ENCODE measurements at places on chromosomes 16 and 17.

DNA sequence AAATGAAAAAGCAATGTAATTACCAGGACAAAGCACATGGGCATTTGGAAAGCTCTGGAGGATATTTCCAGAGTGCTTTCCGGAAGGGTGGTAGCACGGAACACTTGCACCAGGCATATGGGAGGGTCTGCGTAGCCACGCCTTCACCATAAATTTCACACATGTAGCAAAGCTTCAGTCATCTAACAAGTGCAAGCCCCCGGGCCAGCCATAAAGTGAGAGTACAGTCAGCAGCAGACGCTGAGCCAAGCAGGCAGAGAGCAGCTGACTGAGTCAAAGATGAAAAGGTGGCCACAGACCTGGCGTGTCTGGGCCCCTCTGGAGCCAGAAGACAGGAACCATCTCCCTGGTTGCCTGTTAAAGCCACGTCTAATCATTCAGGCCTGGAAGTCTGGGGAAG, 130.6 kb downstream of the SEC14L1 start:
- no peak for DNase-seq

- no peak for DNase-seq
Observed at GRCh38 chr17:38605411-38605840, 326 bp downstream of the SRCIN1 start.

- DNase-seq: no peak
Observed at GRCh38 chr17:78434455-78435329, 56.2 kb downstream of the PGS1 start.

DNA sequence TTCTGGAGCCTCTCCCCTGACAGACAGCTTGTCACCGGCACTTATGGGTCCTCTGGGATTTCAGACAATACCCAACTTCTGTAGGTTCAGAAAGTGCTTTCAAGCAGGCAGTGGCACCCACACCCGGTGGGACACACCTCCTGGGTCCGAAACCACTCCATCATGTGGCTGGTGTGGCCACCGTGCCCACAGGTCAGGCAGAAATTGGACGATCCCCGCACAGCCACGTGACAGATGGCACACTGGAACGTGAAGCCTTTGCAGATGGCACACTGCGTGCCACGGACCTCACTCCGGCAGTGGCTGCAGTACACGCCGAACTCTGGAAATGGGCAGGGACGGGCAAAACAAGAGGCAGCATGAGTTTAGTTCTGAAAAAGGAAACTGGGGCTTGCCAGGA, 99.5 kb upstream of the FA2H start:
- no peak for DNase-seq

GRCh38 chr17:39450051-39450450, 1.0 kb downstream of the MED1 start:
- no peak for DNase-seq

DNA sequence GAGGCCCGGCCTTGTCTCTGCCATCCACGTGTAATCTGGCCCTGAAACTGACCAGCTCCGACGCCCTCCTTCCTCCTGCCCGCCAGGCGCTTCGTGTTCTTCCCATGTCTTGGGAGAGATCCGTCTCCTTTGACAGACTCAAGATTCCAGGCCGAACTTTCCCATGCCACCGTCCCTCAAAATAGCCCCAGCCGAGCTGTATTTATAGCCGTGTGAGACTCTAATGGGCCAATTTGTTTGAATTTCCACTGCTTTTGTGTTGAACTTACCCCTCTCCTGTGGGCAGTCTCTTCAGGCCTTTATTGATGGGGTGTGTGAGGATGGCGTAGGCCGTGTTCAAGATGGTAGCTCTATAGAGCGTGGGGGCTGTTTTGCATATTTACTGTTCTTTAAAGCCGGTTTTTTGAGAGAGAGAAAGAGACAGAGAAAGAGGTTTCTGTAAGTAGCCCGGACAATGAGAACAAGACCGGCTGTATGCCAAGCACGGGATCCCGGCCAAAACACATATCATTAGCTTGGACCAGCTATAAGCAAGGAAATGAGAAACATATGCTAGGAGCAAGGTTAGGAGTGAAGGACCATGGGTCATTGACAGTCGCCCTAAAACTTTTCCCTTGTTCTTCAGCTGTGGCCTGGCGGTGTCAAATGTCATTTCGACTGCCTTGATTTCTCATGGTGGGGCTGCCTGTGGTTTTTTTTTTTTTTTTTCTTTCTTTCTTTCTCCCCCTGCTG, 124.5 kb upstream of the ZFHX3 start:
- no peak for DNase-seq

DNA sequence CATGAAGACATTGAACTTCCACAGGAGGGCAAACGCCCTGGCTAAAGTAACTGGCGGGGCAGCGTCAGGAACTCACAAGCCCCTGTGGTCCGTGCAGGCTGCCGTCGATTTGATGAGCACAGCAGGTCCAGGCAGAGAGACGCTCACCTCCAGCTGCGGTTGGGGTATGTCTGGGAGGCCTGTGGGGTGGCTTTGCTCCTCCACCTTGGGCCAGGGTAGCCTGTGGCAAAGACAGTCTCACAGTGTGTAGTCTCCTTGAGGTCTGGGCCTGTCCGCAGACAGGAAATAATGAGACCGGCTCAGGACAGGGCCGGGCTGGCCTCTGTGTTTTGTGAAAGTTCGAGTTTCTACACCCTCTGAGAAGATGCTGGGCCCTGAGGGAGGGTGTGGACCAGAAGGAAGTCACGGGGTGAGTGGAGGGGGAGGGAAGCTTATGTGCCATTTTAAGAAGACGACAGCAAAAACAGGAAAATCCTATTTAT, 103.3 kb downstream of the METRNL start:
- no peak for DNase-seq

GRCh38 chr17:76543826-76544545, 4.1 kb downstream of the PRCD start:
- DNase-seq: no peak

- DNase-seq: no peak
Observed at GRCh38 chr17:53837131-53837530, 14.4 kb downstream of the KIF2B start.

GRCh38 chr16:11004351-11004750, 60.0 kb downstream of the CLEC16A start:
- DNase-seq: no peak

- no peak for DNase-seq
Observed at GRCh38 chr16:89571636-89572035, 3.9 kb upstream of the CPNE7 start.

- DNase-seq: no peak
Observed at GRCh38 chr16:3980253-3981111, 100.0 kb upstream of the CREBBP start.

- DNase-seq: no peak
Observed at GRCh38 chr16:55136356-55137150, 187.4 kb upstream of the IRX6 start.

DNA sequence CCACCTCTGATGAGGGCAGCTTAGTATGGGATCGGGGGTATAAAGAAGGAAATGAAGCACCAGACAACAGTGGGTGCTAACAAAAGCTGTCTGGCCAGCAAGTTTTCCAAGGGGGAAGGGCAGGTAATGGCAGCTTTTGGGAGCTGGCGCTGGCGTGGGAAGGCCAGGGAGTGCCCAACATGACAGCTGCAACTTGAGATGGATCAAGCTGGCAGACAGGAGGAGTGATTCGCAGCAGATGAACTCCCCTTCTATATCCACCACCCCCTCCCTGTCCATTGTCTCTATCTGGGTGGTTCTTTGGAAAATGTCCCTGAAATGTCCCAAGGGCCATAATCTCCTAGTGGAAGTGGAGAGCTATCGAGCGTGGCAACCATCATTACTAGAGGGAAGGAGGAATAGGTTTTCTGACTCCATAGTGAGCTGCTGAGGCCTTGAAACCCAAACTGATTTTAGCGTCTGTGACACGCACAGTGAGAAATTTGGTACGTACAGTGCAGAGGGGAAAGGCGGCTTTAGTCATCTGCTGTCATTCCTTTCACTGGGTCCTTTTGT, 4.8 kb upstream of the INPP5K start:
- DNase-seq: no peak

DNA sequence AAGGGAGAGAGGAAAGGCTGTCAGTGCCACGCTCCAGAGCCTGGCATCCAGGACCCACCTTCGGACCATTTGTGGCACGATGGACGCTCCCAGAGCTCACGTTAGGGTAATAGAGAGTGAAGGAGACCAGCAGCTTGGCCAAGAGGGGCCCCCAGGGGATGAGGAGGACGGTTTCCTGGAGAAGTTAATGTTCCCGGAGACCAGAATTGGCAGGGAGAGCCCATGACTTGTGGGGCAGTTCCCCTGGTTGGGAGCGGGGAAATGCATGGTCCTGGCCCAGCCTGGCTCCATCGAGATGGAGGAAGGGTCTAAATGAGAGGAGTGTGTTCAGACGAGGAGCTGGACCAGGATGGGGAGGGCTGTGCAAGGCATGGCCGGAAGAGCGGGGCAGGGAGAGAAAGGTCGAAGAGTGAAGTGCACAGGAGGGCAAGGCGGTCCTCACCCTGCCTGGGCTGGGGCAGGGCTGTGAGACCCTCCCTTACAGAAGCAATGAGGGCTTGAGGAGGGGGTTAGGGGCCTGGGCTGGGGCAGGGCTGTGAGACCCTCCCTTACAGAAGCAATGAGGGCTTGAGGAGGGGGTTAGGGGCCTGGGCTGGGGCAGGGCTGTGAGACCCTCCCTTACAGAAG, 2.9 kb upstream of the HIC1 start:
- no peak for DNase-seq

DNA sequence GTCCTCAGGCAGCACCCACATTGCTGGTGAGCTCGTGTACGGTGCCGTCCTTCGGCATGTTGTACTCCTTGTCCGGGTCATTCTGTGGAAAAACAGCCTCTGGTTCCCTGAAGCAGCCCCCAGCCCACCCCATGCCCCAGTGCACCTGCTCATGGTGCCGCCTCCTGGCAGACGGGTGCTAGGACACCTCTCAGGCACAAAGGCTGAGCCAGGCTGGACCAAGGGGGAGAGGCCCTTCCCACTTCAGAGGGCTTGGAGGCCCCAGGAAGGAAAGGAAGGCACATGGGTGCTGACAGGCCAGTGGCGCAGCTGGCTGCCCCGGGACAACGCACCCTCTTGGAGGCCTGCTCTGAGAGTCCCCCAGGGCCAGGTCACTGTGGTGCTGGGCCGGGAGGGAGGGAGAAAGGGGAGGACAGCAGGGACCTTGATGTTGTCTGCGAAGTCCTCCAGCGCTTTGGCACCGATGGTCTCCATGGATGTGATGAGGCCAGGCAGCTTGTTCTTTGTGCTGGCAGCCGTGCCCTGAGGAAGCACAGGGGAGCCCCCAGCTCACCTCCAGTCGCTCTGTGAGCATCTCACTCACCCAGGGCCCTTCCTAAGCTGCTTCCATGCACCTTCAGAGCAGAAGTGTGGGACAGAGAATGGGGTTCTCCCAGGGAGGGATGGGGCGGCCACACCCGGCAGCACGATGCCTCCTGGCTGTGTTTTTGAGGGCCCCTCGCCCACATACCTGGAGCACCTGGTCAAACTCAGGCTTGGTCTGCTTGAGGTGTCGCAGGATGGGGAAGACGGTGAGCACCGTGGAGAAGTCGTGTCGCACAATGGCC, 9.3 kb downstream of the ZACN start:
- DNase-seq: no peak

DNA sequence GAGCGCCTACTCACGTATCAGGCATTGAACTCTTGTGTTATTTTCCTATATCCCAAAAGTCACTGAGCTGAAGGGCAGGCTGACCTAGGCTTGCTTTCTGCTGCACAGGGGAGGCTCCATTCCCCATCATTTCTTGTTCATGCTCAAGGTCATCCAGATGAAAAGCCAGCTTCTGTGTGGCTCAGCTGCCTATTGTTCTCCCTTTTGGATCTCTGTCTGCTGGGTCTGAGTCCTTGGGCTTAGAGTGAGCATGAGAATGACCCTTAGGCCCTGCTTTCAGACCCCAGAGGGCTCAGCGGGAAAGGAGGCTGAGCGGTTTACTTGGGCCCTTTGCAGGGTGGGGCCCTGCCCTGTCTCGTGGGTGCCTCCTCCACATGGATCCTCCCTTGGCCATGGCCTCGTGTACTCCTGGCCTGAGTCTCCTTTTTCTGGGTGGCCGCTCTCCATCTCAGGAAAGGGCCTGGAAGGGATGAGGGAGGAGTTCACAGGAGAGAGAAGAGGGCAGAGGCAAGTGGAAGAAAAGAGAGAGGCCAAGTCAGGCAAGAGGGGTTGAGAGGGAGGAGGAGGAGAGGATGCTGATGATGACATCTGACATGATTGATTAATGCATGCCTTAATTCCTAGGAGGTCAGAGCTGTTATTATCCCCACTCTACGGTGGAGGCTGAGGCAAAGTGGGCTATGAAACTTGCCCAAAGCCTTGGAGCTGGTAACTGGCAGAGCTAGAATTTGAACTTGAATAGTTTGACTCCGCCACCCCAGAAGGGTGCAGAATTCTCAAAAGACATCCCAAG, 19.8 kb upstream of the MAP3K14 start:
- DNase-seq: no peak

DNA sequence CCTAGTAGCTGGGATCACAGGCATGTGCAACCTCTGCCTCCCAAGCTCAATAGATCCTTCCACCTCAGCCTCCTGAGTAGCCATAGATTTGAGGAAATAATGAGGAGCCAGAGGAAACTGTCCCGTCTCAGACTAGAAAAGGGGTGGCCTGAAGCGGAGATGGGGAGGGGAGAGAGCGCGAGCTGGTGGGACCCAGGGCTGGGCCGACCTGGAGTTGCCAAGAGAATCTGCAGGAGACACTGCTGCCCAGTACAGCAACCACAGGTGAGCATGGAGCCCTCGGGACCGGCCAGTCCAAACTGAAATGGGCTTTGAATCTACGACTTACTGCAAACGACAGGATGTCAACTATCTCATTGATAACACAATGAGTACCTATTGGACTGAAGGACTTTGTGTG, 24.3 kb downstream of the CD300A start:
- DNase-seq: no peak

GRCh38 chr17:46742565-46743270, 75.8 kb downstream of the WNT3 start:
- DNase-seq: no peak

- DNase-seq: no peak
Observed at GRCh38 chr16:48535369-48535787, 74.6 kb downstream of the N4BP1 start.

DNA sequence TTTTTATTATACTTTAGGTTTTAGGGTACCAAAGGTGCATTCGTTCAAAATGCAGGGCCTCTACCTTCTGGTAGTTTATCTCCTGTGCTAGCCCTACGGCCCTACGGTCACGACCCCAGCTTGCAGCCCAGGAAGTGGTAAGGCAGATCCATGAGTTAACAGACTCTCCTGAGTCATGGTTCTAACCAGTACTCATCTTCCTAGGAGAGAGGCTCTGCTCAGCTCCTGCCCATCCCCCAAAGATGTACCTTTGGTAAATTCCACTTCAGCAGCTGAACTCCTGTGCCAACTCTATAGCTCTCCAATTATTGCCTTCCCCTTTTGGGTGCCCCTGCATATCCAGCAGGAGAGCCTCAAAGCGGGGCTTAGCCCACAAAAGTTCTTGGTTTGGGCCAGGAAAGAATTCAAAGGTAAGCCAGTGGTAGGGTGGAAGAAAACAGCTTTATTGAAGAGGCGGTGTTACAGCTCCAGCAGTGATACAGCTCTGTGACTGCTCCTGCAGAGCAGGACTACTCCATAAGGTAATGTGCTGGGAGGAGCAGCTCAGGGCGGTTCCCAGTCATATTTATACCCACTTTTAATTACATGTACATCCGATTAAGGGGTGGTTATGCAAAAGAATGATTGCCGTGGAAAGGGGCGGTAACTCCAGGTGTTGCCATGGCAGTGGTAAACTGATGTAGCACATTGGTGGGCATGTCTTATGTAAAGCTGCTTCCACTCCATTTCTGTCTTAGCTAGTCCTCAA, 241.4 kb downstream of the PMP22 start:
- DNase-seq: no peak

- DNase-seq: no peak
Observed at GRCh38 chr17:44081681-44082080, 11.1 kb downstream of the G6PC3 start.
